GM23338 (cell line): ENCODE measurements at places on chromosomes 5 and 9. TPM values are rescaled to one million over a fixed set of nuclear protein-coding genes. Genes with fewer than 3 reads are reported as not detected.

Gene SOHLH1
- total RNA-seq, result 0.21 TPM in 1 of 2 replicates, not detected in the other

Gene EPB41L4B
- total RNA-seq, result 32.2 and 34.4 TPM in 2 replicates

Gene GZMA
- not detected in 2 replicates for total RNA-seq

DNA sequence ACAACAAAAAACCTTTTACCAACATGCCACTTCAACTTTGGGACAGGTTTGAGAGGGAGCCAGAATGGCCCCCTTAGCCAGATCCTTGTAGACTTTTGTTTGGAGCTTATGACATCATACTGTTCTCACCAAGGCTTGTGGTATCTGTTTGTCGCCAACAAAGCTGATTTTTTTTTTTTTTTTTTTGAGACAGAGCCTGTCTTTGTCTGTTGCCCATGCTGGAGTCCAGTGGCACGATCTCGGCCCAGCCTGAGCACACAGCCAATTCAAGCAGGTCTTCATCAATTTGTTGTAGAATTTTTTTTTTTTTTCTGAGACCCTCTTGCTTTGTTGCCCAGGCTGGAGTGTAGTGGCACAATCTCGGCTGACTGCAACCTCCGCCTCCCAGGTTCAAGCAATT, 26.4 kb upstream of the NTNG2 start:
- no peak for DNase-seq

- no peak for DNase-seq
Measured at GRCh38 chr5:80600943-80601693, 31.0 kb upstream of the ANKRD34B start.

GRCh38 chr9:131759017-131759647, 19.3 kb upstream of the RAPGEF1 start:
- DNase-seq, result no peak

DNA sequence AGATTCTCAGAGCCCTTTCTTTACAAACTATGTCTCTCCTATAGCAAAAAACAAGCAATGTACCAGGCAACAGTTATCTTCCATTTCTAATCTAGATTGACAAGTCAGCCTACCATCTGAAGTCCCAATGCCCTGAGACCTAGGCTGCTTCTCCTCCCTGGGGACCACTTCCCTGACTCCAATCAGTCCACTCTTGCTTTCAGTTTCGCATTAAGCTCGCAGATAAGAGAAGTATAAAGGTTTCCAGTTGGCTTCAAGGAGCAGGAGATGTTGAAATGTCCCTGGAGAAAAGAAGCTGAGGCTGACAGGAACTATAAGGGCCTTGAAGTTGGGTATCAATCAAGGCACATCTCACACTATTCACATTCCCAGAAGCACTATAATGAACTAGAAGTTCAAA, 32.3 kb downstream of the ERP44 start:
- no peak for DNase-seq

GRCh38 chr5:176415240-176415951, 943 bp downstream of the CLTB start:
- DNase-seq, result no peak

- no peak for DNase-seq
Measured at GRCh38 chr5:95631991-95632675, 12.2 kb downstream of the GPR150 start.

- no peak for DNase-seq
Measured at GRCh38 chr9:13002740-13003139, 227.9 kb downstream of the LURAP1L start.
